CD8-positive, alpha-beta T cell (primary cell): ENCODE measurements at places on chromosomes 16 and 17.
A peak's percentile ranks its signal among the peaks of the same experiment; 100 is the strongest.

GRCh38 chr17:64994781-64995538, 61.6 kb downstream of the GNA13 start:
- no peak for DNase-seq

GRCh38 chr17:81867170-81867990, 3.8 kb downstream of the ARHGDIA start:
- no peak for DNase-seq

DNA sequence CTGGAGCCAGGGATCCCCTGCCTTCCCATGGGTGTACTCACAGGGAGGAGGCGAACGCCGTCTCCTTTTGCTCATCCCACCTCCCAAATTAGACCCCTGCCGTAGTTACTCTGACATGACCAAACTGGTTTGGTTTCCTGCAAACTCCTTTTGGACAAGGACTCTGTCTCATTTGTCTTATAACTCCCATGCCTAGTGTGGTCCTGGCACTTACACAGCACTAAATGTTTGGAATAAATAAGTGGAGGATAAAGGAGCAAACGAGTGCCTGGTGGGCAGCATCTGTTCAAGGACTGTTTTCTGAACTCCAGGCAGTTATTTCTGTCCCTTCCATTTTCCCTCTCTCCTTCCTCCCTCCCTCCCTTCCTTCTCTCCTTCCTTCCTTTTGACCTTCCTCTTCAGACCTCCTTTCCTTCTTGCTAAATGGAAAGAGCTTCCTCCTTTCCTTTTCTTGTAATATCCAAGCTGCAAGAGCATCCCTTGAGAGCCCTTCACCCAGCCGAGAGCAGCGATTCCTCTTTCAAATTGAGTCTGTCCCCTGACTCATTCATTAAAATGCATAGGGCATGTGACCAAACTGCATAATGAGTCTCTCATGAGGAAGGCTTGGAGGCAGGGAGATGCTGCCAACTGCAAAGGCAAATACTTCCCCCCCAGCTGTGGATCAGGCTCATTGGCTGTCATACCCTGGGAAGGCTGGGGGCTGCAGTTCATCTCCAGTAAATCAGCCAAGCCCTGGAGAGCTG, 36.8 kb downstream of the CHD9 start:
- DNase-seq = no peak

GRCh38 chr17:70073310-70073709, 1.7 kb upstream of the KCNJ16 start:
- DNase-seq = no peak

GRCh38 chr16:66976746-66977145, 11.6 kb upstream of the CES4A start:
- DNase-seq = no peak

DNA sequence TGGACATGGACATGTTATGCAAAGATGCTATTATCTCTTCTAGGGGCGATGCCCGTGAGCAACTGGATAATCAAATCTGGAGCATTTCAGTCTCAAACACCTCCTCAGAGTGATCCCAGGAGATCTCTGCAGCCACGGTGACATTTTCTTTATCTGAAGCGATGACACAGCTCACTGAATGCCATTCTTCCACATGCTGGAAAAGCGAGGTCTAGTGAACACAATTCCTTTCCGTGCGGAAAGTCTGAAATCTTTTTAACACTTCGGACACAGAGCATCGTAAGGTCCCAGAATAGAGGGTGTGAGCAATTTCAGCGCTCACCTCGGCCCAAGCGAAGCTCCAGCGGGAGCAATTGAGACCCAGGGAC, 531 bp upstream of the HASPIN start:
- DNase-seq = no peak

DNA sequence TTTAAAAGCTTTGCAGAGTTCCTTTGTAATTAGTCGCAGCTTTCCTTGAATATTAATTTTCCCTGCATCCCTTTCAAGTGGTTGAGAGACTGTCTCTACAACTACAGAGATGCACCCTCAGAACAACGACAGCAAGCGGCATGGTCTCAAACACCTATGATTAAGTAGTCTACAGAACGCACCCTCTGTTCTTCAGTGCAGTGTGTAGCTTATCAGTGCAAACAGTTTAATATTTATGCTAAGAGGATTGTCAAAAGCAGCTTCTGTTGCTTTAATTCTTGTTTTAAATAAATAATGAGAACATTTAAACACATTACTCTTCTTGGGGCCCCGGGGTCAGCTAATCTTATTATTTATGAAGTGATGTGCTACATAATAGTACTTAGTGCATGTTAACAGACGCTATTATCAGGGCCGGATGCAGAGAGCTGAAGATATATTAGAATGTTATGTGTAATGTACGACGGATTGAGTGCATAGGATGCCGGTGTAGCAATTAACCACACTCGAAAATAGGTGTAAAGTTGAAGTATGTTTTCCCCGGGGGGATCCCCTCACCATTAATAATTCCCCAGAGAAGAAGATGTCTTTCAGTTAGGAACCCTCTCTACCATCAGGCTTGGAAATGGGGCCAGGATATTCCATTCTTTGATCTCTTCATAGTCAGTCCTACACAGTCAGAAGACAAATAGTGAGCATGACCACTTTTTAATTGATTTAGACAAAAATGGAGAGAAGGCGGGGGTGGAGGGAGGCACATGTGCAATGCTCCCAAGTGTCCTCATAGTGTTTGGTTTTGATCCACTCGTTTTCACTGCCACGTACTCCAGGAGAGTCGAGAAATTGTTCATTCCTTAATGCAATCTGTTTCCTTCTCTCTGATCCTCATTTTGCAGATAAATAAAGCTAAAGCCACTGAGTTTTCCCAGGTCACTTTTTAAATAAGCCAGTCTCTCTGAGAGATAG, 176.3 kb downstream of the IRX3 start:
- DNase-seq = no peak

DNA sequence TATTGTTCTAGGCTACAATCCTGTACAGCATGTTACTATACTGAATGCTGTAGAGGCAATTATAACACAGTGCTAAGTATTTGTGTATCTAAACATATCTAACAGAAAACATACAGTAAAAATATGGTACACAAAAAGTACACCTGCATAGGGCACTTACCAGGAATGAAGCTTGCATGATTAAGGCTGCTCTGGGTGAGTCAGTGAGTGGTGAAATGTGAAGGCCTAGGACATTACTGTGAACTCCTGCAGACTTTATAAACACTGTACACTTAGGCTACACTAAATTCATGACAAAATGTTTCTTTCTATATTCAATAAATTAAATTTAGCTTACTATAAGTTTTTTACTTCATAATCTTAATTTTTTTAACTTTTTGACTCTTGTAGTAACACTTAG, 37.1 kb downstream of the AMFR start:
- no peak for DNase-seq

GRCh38 chr17:22253007-22253406, 560.7 kb downstream of the KCNJ18 start:
- DNase-seq = no peak

- no peak for DNase-seq
These were observed 662 bp downstream of the WIPF2 start for GRCh38 chr17:40219594-40220338.

DNA sequence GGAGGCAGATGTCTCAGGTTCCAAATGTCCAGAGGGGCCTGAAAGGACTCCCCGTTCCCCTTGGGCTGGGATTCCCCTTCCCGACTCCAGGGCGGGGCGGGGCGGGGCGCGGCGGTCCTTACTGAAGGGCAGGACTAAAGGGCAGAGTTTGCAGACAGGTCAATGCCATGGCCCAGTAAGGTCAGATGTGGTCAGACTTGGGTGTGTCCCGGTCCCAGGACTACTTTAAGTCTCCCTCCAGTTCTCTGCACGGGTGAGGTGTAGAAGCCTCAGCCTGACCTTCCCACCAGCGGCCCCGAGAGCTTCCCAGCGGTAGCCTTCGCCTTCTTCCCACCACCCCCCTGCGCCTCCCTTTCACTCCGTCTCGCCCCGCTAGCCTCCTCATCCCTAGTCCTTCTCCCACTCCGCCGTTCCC, 532 bp downstream of the KDM6B start:
- DNase-seq = peak; percentile 72

GRCh38 chr17:2955931-2956582, 107.3 kb downstream of the OR1D5 start:
- no peak for DNase-seq

GRCh38 chr17:42845556-42845917, 1.2 kb downstream of the AOC2 start:
- no peak for DNase-seq

GRCh38 chr16:57335366-57335765, 23.2 kb upstream of the CCL22 start:
- DNase-seq = no peak

DNA sequence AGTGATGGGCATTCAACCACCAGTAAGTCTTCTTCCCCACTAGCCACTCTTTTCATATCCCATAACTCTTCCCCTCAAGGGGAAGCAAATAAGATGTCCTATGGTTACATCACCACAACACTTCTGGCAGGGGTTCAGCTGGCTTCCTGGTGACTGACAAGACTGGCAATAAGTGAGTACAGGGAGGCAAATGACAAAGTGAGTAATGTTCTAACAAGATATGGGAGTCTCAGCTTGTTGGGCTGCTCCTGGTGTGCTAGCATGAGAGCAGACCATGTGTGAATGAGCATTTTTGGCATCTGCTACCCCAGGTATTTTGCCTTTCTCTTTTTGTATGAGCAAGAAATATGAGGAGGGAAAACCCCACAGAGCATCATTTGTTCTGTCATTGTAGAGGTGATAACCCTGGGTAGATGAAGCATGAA, 9.9 kb downstream of the TMIGD1 start:
- DNase-seq = peak; percentile 45

- DNase-seq = no peak
These were observed 29.6 kb downstream of the HS3ST3B1 start for GRCh38 chr17:14330492-14330962.

DNA sequence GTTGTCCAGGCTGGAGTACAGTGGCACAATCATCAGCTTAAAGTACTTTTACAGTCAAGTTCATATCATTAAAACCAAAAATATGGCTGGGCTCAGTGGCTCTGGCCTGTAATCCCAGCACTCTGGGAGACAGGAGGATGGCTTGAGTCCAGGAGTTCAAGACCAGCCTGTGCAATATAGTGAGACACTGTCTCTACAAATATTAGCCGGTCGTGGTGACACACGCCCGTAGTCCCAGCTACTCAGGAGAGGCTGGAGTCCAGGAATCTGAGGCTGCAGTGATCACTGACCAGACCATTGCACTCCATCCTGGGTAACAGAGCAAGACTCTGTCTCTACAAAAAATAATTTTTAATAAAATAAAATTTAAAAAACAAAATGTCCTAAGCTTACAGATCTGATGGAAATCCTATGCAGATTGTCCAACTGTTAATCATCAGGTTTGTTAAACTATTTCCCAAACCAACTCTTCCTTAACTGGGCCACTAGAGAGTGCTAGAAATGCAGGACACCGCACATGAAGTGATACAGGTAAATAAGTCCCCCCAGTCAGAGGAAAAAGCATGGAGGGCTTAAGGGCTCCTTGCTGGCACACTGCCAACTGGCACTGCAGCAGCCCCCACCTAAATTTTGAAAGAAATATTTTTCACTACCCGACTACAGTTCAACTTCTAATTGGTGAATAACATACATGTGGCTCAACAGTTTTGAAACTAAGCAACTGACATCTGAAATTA, 2.8 kb downstream of the USP22 start:
- DNase-seq = peak; percentile 28

- no peak for DNase-seq
These were observed 97.8 kb downstream of the MGAT5B start for GRCh38 chr17:76966016-76966415.

DNA sequence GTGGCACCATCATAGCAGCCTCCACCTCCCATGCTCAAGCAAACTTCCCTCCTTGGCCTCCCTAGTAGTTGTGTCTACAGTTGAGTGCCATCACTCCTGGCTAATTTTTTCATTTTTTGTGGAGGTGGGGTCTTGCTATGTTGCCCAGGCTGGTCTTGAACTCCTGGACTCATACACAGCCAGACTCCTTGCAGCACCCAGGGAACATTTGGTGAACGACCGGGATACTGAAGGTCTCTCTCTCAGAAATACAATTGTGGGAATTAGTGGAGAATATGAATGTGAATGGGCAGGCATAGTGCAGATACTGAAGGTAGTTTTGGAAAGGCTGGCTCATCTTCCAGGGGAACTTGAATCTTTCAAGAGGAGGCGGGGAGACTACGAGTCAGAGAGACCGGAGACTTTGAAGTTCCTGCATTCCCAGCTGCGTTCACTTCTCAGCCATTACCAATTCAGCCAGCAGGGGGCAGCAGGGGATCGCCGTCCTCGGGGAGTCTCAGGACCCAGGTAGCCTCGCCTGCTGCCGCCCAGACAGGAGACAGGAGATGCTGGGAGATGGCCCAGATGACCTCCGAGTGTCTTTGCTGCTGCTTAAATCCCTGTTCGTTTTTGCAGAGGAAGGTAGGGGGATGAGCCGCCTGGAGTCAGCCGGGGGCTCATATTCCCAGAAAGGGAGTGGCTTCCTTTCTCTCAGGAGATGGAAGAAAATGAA, 68.6 kb downstream of the HAPSTR1 start:
- no peak for DNase-seq

- peak; percentile 18 for DNase-seq
These were observed 33.1 kb upstream of the NF1 start for GRCh38 chr17:31061678-31062077.

DNA sequence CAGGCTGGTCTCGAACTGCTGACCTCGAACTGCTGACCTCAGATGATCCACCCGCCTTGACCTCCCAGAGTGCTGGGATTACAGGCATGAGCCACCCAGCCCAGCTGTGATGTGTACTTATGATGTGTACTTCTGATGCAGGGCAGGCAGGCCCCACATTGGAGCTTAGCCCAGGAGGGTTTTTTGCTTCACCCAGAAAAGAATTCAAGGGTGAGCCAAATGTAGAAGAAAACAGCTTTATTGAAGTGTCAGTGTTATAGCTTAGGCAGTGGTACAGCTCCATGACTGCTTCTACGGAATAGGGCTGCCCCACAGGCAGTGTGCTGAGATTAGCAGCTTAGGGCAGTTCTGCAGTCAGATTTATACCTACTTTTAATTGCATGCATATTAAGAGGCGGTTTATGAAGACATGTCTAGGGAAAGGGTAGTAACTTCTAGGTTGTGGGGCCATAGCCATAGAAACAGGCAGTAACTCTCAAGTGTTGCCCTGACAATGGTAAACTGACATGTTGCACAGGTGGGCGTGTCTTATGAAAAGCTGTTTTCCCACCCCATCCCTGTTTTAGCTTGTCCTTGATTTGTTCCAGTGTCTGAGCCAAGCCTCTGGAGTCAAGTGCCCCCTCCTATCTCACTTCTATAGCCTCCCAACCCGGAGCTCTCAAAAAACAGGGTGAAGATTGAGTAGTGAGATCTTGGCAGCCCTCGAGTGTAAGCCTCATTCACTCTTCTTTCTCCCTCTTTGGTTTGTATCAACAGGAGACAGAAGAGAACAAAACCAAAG, 24.1 kb upstream of the POLR3E start:
- no peak for DNase-seq

- DNase-seq = no peak
These were observed 14.2 kb upstream of the TEKT5 start for GRCh38 chr16:10708969-10709368.

DNA sequence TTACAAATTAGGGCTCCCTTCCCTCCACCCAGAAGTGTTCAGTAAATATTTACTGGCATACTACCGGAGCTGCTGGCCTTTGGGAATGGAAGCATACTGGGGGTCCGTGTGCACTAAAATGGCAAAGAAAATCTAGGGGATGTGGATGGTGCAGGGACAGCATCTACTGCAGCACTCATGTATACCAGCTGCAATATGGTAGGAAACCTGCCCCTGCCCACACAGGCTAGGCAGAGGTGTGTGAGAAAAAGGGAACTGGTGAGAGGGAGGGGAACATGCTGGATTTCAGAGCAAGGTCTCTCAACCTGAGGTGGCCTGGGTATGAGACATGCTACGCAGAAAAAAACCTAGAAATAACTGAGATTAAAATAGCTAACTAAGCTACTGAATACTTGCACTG, 145.4 kb downstream of the CDH13 start:
- no peak for DNase-seq
